Placental epithelial cell (primary cell): ENCODE measurements at places on chromosomes 4 and X. TPM values are rescaled to one million over a fixed set of nuclear protein-coding genes. Genes with fewer than 3 reads are reported as not detected.

The SH3D19 gene
- 124 and 127 TPM in 2 replicates for total RNA-seq

The TMPRSS11D gene
- not detected in 2 replicates for total RNA-seq

The TRIML1 gene
- total RNA-seq, result 0.39 TPM in 1 of 2 replicates, not detected in the other

The RADX gene
- 0.39 and 0.54 TPM in 2 replicates for total RNA-seq

The MTCP1 gene
- total RNA-seq, result 1.4 and 17.7 TPM in 2 replicates

The TCEAL2 gene
- not detected in 2 replicates for total RNA-seq

The SYP gene
- total RNA-seq, result under 0.01 TPM in 1 of 2 replicates, not detected in the other

The NAT8L gene
- total RNA-seq, result under 0.01 and 0.11 TPM in 2 replicates
